ENCODE measurements at places on chromosomes 1 and 21.

- DNase-seq = no peak
These were observed 13.8 kb downstream of the ADORA3 start for GRCh38 chr1:111489604-111490003.

- DNase-seq = no peak
These were observed 1.6 kb downstream of the CLEC20A start for GRCh38 chr1:178495158-178495557.

- peak; percentile 28 for DNase-seq
These were observed 2.9 kb downstream of the PPM1J start for GRCh38 chr1:112712191-112712590.

- DNase-seq = no peak
These were observed 32.5 kb upstream of the SSX2IP start for GRCh38 chr1:84722794-84723193.

DNA sequence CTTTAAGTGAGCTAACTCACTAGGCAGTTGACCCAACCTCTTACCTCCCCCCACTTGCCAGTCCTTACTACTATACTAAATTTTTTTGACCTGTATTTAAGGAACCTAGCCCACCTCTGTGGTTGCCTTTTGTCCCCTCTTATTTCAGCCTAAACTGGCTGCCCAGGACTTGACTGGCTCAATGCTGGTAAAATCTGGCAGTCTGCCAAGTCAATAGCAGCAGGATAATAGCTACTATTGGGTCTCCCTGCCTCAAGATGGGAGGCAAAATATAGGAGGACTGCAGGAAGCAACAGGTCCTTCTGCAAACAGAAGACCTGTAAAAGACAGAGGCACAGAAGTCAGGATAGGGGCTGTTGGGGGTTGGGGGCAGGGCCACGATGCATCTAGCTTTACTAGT lies 144.2 kb upstream of the POGK start:
- DNase-seq = peak; percentile 86

GRCh38 chr1:207673399-207673798 lies 28.5 kb downstream of the CR1L start:
- DNase-seq = no peak

DNA sequence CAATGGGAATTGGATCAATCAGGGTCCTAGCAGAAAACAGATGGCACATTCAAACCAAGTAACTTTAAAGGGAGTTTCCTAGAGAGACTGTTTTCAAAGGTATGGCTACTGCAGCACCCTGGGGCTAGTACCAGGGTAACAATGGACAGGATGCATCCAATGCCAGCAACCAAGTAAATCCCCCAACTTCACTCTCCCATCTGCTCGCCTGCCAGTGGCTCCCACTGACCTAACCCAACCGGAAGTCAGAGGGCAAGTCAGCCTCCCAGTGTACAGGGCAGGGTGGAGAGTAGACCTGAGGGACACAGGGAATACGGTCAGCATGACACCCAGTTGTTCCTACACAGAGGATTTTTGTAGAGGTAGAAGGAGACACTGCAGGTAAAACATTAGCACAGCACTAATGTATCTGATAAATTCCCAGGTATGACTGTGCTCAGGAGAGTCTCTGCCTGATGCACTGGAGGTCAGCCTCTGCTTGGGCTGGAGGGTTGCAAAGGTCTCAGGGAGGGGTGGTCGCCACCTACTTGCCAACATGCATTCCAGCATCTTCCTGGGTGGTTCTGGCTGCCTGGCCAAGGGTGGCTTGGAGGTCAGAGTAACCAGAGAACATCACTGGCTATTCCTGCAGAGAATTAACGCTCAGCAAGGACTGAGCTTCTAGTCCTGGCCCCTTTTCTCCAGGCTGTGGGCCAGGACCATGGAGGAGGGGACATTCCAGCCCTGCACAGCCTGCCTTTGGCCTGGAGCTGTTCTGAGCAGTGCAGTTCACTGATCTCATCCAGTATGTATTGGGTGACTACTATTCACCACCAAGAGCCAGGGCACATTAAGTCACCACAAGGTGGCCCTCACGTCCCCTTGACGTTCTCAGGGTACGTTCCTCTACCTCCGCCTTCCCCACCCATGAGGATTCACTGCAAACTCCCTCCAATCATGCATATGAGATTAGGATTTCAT lies 5.1 kb upstream of the GJA4 start:
- peak; percentile 70 for DNase-seq

DNA sequence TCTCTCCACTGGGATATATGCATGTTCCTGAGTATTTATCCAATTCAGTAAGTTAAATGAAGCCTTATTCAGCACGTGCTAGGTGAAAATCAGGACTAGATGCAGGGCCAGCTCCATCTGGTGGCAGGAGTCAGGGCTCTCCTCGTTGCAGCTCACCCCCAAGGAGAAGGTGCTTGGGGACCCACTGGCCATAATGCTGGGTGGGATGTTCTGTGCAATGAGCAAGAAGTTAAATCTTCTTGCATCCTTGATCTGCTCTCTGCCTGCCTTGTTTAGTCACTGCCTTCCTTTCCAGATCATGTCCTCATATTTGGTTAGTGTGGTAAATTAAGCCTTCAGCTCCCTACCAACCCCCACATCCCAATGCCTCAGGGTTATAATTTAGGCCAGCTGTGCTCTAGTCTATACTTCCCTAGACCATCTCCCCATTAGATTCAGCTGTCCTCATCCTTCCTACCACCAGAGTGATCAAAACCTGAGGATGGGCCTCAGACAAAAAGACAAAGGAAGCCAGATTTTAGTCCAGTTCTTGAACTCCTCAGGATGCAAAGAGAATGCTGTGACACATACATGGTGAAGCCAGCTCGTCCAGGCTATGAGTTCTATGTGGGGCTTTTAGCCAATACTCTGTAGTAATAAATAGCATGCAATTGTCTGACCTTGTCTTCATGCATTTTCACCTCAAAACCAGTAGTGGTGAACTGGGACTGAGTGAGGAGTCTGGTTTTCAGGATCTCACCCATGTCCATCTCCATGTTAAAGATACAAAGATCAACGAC lies 55.9 kb downstream of the SEC16B start:
- DNase-seq = peak; percentile 67

- DNase-seq = no peak
These were observed 17.2 kb upstream of the C8A start for GRCh38 chr1:56837244-56837939.

- no peak for DNase-seq
These were observed 86.4 kb downstream of the TMEM53 start for GRCh38 chr1:44587796-44588460.

DNA sequence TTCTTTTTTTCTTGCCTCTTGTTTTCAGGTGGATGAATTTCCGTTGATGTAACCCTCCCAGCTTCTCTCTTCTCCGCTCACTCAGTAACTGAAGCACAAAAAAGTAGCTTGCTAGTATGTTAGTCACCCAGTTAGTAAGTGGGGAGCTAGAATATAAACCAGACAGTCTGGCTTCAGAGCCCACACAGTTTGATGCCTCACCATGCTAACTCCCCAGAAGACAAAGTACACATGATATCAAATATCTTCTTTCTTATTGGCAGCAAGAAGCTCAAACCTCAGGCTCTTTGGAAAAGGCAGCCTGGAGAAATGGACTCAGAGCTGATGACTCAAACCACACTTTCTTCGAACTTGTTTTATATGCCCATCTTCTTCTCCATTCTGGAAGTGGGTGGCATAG lies 187.5 kb upstream of the PLXNA2 start:
- no peak for DNase-seq

GRCh38 chr1:66982561-66983260 lies 57.9 kb downstream of the MIER1 start:
- DNase-seq = no peak

DNA sequence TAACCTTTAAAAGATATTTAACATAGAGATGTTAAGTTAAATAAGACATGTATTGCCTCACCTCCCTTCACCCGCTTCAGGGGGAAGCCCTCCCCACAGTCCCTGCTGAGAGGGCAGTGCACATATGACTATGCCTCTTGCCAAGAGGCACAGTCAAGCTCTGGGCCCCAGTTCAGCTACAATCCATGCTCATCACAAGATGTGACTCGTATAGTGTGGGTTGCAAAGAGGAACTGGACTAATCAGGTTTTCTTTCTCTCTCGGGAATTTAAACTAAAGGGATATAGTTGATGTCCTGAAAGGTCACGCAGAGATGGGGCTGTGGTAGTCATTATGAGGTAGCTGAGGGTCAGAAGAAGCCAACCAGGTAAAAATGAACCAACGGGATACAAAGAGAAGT lies 35.6 kb downstream of the LYST start:
- DNase-seq = no peak

DNA sequence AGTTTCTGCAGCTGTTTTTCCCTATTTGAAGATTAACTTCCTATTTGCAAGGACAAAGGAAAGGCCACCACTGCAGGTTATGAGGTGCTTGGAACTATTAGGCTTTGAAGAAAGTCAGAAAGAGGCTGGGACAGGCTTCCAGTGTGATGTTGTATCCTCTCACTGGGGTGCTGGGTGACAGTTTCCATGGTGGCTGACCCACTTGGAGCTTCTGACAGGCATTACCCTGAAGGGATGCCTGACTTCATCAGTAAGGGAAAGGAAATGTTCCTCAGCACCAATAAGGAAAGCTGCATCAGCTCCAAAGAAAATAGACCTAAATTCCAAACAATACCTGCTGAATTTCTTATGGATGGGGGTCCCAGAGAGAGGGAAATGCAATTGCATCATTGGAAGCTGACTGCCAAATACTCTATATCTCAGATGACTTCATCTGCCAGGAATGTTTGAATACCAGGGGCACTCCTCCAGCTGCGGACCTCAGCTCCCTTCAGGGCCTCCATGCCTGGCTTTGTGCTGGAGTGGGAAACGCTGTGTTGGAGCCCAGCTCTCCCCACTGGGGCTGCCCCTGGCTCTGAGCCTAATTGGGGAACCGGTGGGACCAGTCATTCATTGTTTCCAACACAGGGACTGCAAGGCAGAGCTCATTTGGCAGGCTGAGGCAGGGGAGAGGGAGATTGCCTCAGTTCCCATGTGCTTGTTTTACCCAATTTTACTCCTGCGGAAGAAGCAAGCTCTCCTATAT lies 76.6 kb downstream of the RGL1 start:
- no peak for DNase-seq

DNA sequence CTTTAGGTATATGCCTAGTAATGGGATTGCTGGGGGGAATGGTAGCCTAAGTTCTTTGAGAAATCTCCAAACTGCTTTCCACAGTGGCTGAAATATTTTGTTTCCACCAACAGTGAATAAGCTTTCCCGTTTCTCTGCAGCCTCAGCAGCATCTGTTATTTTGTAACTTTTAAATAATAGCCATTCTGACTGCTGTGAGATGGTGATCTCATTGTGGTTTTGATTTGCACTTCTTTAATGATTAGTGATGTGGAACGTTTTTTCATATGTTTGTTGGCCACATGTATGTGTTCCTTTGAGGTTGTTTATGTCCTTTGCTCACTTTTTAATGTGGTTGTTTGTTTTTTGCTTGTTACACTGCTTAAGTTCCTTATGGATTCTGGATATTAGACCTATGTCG lies 237.4 kb downstream of the CENPF start:
- no peak for DNase-seq
